Muscle of back (tissue), 13 donors: ENCODE measurements at places on chromosomes 1 and 21. TPM values are rescaled to one million over a fixed set of nuclear protein-coding genes. Genes with fewer than 3 reads are reported as not detected.

GRCh38 chr1:28927648-28928313, 13.4 kb downstream of the EPB41 start:
- peak; percentile 42 for DNase-seq

GRCh38 chr1:57530206-57530910, 106.5 kb upstream of the DAB1 start:
- no peak for DNase-seq

- no peak for DNase-seq
Observed at GRCh38 chr21:41772351-41773080, 5.7 kb upstream of the RIPK4 start.

GRCh38 chr21:32233055-32233546, 45.7 kb downstream of the MIS18A start:
- no peak for DNase-seq

GRCh38 chr1:115467790-115468189, 129.7 kb upstream of the NGF start:
- no peak for DNase-seq

- DNase-seq, result no peak
Observed at GRCh38 chr1:86914601-86914997, at the start of gene HS2ST1. Gene HS2ST1 (plus strand): TSS chr1:86914635.

DNA sequence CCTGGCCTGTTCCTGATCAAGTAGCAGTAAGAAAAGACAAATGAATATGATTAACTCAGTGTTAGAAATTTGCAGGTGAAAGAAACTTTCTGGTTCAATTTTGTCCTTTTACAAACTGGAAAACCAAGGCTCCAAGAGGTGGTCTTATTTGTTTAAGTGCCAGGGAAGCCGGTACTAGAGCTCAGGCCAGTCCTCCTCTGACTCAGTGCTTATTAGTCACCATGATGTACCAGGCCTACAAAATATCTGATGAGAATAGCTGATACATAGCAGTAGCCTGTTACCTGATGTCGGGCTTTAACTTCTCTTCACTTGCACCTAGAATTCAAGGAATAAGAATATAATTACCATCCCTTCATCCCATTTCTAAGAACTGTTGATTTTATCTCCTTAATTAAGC, 394.8 kb downstream of the LMX1A start:
- no peak for DNase-seq

GRCh38 chr1:32716312-32717148, 14.0 kb upstream of the SYNC start:
- no peak for DNase-seq

DNA sequence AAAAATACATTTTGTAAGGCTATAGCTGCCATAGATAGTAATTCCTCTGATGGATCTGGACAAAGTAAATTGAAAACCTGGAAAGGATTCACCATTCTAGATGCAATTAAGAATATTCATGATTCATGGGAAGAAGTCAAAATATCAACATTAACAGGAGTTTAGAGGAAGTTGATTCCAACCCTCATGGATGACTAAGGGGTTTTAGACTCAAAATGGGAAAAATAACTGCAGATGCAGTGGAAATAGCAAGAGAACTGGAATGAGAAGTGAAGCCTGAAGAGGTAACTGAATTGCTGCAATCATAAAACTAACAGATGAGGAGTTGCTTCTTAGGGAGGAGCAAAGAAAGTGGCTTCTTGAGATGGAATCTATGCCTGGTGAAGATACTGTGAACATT, 230.8 kb downstream of the KCTD3 start:
- DNase-seq, result peak; percentile 9

GRCh38 chr1:114986286-114986685, 43.3 kb upstream of the TSHB start:
- DNase-seq, result no peak

- DNase-seq, result no peak
Observed at GRCh38 chr1:42144711-42145388, 8.4 kb upstream of the GUCA2B start.

- DNase-seq, result peak; percentile 76
Observed at GRCh38 chr1:170010443-170010842, 64.1 kb downstream of the KIFAP3 start.

DNA sequence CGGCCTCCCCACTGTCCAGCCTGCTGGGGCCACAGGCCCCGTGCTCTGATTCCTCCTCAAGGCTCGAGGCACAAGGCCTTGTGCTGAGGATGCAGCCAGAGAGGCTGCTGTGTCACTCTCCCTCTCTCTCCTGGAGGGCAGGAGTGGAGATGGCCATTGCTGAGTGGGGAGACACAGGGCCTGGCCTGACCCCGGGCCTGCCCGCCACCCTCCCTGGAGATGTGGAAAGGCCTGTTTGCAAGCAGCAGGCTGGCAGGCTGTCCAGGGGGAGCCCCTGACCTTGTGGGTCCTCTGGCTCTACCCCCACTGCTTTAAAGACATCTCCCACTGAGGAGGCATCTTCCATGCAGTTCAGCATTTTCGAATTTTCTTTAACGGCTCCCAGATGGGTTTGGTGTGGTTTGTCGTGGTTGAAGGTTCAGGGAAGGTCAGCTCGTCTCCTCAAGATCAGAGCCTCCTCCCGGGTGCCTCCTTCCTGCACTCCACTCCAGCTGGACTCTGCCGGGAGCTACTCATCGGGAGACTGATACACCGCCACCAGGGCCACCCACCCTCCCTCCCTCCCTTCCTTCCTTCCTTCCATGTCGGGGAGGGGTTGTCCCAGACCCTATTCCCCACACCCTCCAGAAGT, 69.1 kb downstream of the SPSB1 start:
- no peak for DNase-seq

DNA sequence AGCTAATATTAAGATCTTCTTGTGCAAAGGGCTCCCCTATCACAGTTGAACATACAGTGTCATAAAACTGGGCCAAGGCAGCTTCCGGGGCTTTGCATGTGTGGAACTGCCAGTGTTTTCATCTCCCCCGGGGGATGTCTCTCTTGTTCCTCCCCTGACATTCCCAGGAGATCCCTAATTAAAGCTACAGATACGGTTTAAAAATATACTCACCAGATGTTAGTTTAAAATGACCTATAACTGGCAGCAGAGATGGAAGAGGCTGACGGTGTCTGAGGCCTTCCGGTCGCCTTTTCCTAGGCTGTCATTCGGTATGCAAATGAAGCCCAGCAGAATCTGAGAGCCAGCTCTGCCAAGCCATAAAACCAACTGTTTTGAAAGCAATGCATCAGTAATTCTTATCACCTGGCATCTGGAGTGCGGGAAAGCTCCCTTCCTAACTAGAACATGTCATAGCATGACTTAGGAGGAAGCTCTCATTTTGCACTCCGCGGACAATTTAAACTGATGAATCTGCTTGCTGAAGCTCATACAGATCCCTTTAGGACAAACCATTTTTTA, 436.5 kb upstream of the VAMP3 start:
- peak; percentile 44 for DNase-seq

DNA sequence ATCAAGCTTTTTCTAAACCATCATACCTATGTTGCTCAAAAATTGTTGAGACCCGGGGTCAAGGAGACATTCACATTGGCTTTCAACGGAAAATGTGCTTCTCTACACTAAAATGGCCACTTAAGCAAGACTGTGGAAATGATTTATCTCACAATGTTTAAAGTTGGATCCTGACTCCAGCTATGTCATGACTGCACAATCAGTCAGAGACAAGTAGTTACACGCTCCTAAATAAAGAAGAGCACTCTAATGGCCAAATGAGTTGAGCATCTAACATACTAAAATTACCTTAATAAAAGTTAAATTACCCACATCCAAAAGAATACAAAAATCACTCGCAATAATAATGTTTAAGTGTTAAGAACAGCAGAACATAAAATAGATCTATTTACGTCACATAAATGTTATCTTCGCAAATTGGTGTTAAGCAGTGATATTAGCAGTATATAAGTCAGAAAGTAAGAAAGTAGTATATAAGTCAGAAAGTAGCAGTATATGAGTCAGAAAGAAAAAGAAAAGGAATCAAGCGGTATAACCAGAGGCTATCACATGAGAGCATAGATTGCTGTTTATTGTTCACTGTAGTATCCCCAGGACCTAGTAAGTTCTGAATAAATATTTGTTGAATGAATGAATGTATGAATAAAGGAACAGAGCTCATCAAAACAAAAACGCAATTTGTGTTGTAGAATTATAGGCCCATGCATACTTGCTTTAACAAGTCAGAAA, 28.4 kb downstream of the ZNF281 start:
- DNase-seq, result no peak

GRCh38 chr1:66305927-66306326, 228.0 kb upstream of the SGIP1 start:
- DNase-seq, result no peak

- no peak for DNase-seq
Observed at GRCh38 chr1:77434967-77435366, 153.1 kb downstream of the AK5 start.

- no peak for DNase-seq
Observed at GRCh38 chr1:55559842-55560241, 344.7 kb upstream of the USP24 start.

GRCh38 chr1:94672934-94673333, 131.4 kb upstream of the F3 start:
- no peak for DNase-seq

DNA sequence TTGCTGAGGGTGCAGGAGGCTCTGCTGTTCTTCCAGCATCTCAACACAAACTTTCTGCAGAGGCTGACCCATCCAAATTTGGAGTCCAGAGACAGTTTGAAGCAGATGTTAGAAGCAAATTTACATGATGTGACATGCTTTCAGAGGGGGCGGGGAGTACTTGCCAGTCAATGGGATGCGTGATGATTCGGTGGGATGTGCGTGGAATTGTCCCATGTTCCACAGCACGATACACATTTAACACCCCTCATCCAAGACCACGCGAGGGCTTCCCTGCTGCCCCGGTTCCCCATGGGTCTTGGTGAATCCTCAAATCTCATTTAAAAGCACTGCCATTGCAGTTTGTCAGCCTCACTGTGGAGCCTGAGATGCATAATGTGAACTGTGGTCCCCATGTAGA, 78.6 kb upstream of the TLR5 start:
- no peak for DNase-seq

- DNase-seq, result no peak
Observed at GRCh38 chr21:35748678-35749314, 311.5 kb downstream of the SETD4 start.

DNA sequence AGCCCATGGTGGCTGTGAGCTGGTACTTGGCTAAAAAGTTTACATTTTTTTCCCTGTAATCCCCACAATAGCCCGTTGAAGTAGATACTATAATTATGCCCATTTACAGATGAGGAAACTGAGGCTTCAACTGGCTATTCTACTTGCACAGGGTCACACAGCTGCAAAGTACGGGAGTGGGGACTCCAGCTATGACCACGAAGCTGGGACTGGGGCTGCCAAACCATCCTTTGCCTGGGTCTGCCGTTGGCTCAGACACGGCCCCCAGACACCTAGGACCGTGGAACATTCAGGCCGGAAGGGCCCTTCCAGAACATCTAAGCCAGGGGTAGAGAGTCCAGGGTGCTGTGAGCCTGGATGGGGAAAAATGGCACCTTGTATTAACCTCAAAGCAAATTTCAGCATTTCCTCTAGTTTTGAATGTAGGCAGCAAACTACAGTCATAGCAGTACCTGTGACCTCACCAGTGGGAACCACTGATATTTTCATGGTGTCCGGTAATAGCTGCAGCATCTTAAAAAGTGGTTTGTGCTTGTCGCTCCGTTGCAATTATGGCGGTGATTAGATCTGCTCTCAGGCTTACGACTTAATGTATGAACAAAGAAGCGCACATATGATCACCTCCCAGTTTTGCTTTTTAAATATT, 4.3 kb downstream of the TP73 start:
- no peak for DNase-seq

- no peak for DNase-seq
Observed at GRCh38 chr1:198234520-198235251, 77.9 kb downstream of the NEK7 start.

- DNase-seq, result no peak
Observed at GRCh38 chr1:153849487-153850185, 73.1 kb downstream of the GATAD2B start.

DNA sequence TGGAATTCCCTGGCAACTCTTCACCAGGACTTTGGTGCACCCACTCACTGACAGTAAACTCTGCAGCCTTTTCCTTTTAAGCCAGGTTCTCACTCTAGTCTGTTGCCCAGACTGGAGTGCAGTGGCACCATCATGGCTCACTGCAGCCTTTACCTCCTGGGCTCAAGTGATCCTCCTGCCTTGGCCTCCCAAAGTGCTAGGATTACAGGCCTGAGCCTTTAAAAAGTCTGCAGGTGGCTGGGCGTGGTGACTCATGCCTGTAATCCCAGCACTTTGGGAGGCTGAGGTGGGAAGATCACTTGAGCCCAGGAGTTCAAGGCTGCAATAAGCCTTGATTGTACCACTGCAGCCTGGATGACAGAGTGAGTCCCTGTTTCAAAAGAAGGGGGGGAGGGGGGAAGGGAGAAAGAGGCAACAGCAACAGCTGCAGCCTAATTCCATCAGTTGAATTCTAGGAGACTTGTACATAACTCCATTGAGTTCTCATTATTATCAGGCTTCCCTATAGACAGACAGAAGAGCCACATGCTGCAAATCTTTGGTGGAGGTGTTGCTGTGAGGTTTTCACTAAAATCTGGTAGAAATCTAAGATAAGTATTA, 8.1 kb upstream of the HNRNPR start:
- DNase-seq, result no peak

GRCh38 chr1:208089761-208090370, 154.3 kb downstream of the PLXNA2 start:
- peak; percentile 40 for DNase-seq

- DNase-seq, result no peak
Observed at GRCh38 chr1:1038694-1039093, 18.8 kb downstream of the AGRN start.

DNA sequence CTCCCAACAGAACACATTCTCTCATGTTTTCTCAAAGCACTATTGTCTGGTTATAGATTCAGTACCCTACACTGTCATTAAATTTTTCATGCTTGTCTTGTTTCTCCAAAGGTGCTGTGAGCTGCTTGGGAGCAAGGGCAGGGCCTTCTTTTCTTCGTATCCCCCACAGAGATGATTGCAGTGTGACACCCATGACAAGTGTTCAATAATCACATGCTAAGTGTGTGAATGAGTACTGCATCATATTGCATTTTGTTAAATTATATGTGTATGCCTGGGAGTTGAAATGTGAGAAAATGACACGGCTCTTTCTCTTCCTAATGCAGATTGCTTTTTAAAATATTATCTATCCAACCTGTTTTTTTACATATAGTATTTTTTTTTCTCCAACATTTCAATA, 57.3 kb upstream of the MAGI3 start:
- no peak for DNase-seq

LMX1A gene
- 1.9 TPM for polyA plus RNA-seq

ELAPOR1 gene
- 0.32 TPM for polyA plus RNA-seq

OR10J1 gene
- polyA plus RNA-seq, result not detected

WNT3A gene
- polyA plus RNA-seq, result not detected

RAB25 gene
- 10.9 TPM for polyA plus RNA-seq

SLC30A1 gene
- polyA plus RNA-seq, result 11.1 TPM

HSPA6 gene
- not detected for polyA plus RNA-seq

GSTM4 gene
- polyA plus RNA-seq, result 21.2 TPM

RGS13 gene
- 0.70 TPM for polyA plus RNA-seq

ATP6V1G3 gene
- not detected for polyA plus RNA-seq

DMBX1 gene
- polyA plus RNA-seq, result not detected

ZNF670 gene
- polyA plus RNA-seq, result 2.7 TPM
